IPS DF 19.7 (cell line): ENCODE measurements at places on chromosomes 6 and 20.
A peak's percentile ranks its signal among the peaks of the same experiment; 100 is the strongest.

GRCh38 chr6:168278904-168279303, 40.7 kb downstream of the DACT2 start:
- DNase-seq = no peak

- DNase-seq = no peak
These were observed 250.1 kb downstream of the BCKDHB start for GRCh38 chr6:80356545-80356944.

GRCh38 chr6:147116056-147116455, 88.2 kb upstream of the STXBP5 start:
- no peak for DNase-seq

DNA sequence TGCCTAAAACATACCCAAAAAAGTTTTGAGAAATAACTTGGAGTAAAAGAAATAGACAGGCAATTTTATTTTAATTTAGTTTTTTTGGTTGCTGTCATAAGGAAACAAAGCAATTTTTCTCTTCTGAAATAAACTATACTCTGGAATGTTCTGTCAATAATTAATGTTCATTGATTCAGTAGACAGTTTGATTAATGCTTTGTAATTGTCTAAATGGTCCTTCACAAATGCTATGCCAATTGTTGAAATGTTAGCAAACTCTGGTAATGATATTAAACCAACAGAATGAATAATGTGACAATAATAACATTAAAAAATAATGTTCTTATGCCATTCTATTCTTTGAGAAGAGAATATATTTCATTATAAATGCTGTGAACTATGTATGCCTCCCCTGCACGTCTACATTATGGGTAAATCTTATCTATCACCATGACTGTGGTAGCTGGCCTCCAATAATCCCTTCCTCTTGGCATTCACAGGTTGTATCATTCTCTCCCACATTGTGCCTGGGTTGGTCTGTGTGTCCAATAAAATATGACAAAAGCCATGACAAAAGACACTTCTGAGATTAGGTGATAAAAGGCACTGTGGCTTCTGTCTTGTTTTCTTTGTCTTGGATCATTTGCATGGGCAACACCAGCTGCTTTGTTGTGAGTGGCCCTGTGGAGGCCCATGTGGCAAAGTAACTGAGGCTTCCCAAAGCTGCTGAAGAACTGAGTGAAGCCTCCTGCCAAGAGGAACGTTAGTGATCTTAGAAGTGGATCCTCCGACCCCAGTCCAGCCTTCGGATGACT, 25.1 kb downstream of the IL20RA start:
- DNase-seq = no peak

DNA sequence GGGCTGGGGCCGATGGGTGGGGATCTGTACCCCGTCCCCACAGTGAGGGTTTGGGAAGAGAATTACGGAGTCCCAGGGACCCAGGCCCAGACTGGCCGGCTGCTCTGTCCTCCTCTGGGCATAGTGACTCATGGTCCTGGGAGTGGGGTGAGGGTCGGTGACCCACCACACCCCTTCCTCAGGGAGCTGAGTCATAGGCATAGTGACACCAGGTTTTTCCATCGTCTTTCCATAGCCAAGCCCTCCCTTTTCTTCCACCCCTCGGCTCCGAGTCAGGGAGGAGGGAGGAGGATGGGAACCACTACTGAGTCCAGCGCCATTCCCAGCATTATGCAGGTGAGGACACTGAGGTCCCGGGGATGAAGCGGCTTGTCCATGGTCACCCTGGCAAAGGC, 8.9 kb downstream of the CYP21A2 start:
- no peak for DNase-seq

DNA sequence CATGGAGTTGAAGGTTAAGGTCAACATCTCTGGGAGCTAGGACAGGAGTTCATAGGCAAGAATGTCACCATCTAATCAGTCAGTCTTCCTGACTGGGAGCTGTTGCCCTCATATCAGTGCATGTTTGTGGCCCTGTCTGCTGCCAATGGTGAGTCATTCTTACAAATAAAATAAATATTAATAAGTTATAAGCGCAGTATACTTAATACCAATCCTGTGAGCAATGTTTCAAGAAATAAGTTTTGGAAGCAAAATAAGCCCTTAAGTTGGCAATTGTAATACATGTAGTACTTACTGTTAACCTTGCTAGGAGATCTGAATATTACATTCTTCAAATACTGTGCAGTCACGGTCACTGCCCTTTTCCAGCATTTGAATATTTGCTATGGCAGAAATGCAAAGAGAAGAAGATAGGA, 20.2 kb upstream of the MDGA1 start:
- DNase-seq = no peak

GRCh38 chr6:159973406-159973805, 4.5 kb downstream of the IGF2R start:
- DNase-seq = no peak

DNA sequence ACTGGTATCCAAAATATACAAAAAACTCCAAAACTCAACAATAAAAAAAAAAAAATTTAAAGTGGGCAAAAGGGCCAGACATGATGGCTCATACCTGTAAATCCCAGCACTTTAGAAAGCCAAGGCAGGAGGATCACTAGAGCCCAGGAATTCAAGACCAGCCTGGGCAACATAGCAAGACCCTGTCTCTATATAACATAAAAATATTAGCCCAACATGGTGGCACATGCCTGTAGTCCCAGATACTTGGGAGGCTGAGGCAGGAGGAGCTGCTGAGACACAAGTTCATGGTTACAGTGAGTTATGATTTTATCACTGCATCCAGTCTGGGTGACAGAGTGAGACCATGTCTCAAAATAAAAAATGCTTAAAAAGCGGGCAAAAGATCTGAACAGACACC, 121.0 kb upstream of the BEND6 start:
- DNase-seq = no peak

DNA sequence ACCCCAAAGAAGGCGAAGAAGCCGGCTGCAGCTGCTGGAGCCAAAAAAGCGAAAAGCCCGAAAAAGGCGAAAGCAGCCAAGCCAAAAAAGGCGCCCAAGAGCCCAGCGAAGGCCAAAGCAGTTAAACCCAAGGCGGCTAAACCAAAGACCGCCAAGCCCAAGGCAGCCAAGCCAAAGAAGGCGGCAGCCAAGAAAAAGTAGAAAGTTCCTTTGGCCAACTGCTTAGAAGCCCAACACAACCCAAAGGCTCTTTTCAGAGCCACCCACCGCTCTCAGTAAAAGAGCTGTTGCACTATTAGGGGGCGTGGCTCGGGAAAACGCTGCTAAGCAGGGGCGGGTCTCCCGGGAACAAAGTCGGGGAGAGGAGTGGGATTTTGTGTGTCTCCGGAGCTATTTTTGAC, 69.6 kb downstream of the HFE start:
- no peak for DNase-seq

DNA sequence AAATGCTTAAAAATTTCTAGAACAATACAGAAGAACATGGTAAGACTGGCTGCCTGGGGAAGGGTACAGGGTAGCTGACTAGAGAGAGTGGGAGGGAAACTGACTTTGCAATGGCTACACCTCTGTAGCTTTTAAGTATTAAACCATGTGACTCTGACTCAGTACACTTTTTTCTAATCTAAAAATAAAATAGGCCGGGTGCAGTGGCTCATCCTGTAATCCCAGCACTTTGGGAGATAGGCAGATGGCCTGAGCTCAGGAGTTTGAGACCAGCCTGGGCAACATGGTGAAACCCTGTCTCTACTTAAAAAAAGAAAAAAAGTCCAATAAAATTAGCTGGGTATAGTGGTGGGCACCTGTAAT, 18.5 kb downstream of the ATP9A start:
- DNase-seq = no peak

- DNase-seq = peak; percentile 78
These were observed 18.0 kb downstream of the PRPH2 start for GRCh38 chr6:42704251-42704936.

GRCh38 chr6:130178692-130179091, 44.1 kb downstream of the SAMD3 start:
- no peak for DNase-seq

GRCh38 chr6:56593801-56594318, 48.8 kb downstream of the DST start:
- DNase-seq = no peak

GRCh38 chr6:112257178-112257855, 3.0 kb upstream of the LAMA4 start:
- no peak for DNase-seq

DNA sequence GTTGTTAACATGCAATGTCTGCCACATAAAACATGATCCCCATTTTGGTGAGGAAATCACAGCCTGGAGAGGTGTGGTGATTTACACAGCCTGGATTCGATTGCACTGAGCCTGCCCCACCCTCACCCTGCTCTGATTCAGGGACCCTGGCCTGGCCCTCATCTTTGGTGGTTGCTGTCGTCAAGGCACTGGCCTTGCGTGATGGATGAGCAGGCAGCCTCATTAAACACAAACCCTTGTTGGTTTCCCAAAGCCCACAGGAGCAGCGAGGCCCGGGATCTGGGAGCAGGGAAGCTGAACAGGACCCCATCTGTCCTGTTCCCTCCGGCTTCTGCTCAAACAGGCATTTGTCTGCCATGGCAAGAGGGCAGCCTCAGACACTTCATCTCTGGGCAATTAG, 70.8 kb downstream of the CHMP4B start:
- DNase-seq = no peak

GRCh38 chr20:57792386-57793080, 82.7 kb upstream of the PMEPA1 start:
- DNase-seq = no peak

- DNase-seq = no peak
These were observed 253.5 kb downstream of the QKI start for GRCh38 chr6:163668061-163668426.

GRCh38 chr6:51856508-51856907, 230.9 kb downstream of the PKHD1 start:
- DNase-seq = no peak

DNA sequence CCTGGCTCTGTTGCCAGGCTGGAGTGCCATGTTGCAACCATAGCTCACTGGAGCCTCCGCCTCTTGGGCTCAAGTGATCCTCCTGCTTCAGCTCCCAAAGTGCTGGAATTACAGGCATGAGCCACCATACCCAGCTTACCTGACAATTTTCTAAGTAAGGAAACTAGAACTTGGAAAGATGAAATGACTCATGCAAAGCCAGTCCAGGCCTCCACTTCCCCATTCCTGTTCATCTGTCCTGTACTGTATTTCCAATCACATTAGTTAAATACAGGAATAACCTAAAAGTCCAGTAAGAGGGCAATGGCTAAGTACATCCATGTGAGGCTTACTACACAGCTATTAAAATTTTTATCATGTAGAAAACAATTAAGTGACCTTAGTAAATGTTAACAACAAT, 8.3 kb upstream of the ADGB start:
- DNase-seq = no peak

DNA sequence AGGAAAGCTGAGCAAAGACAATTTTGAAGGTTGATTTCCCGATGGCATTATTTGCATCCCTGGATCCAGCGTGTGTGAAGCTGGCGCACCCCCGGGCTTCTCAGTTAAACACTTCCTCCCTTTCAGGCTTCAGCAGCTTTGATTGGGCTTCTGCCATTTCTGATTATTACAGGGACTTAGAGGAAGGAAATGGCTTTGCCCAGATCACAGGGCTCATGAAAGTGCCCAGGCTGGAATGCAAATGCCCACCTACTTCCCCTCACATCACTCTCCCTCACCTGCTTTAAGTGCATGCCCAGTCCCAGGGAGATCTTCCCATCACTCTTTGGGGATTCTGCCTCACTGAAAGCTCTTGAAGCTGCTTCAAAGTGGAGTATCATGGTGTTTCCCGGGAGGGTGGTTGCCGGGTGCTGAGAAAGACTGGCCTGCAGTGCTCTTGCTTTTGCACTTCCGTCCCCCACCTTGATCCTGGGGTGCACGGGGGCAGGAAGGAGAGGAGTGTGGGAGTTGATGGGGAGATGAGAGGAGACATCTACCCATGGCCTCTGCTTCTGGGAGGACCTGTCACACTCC, 28.3 kb downstream of the PHACTR3 start:
- DNase-seq = no peak

- DNase-seq = no peak
These were observed 33.6 kb downstream of the MAPK14 start for GRCh38 chr6:36061236-36061635.

DNA sequence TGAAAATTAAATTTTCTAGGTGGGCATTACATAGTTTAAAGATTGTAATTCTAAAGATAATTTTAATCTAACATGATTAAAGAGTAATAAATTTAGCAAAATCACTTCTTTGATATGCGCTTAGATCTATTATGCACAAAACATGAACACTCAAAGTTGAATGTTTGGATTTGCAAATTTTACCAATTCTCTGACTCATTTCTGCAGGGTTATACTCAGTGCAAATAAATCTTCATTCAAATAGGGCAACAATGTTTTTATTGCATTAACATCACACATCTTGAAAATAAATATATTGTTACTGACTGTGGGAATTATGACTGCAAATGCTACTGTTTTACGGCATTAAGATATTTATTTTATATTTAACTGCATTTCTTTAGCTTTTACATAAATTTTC, 110.7 kb downstream of the OGFRL1 start:
- DNase-seq = no peak

GRCh38 chr6:98985391-98985790, 37.6 kb upstream of the FBXL4 start:
- DNase-seq = no peak

GRCh38 chr6:34049395-34050342, 96.2 kb downstream of the GRM4 start:
- no peak for DNase-seq

- no peak for DNase-seq
These were observed 599.4 kb upstream of the CITED2 start for GRCh38 chr6:139973669-139974344.
